Left ventricle myocardium superior (tissue), 1 donor: ENCODE measurements at places on chromosomes 5 and 9. TPM values are rescaled to one million over a fixed set of nuclear protein-coding genes. Genes with fewer than 3 reads are reported as not detected.

UBE2QL1 gene
- 22.1 TPM for total RNA-seq

PRDM9 gene
- not detected for total RNA-seq

CAST gene
- 523 TPM for total RNA-seq

TRPM6 gene
- 0.32 TPM for total RNA-seq

NDUFS4 gene
- total RNA-seq = 212 TPM

PHAX gene
- 31.7 TPM for total RNA-seq

CCL27 gene
- total RNA-seq = not detected

GKAP1 gene
- 25.3 TPM for total RNA-seq

CEL gene
- total RNA-seq = 7.2 TPM

PRR7 gene
- total RNA-seq = 0.40 TPM

CDKN2B-AS1 gene
- total RNA-seq = 0.17 TPM

RETREG1 gene
- 202 TPM for total RNA-seq

GRCh38 chr5:172104021-172104420, 84.0 kb downstream of the STK10 start:
- no peak for DNase-seq

GRCh38 chr5:4191041-4191440, 595.4 kb downstream of the IRX1 start:
- no peak for DNase-seq

DNA sequence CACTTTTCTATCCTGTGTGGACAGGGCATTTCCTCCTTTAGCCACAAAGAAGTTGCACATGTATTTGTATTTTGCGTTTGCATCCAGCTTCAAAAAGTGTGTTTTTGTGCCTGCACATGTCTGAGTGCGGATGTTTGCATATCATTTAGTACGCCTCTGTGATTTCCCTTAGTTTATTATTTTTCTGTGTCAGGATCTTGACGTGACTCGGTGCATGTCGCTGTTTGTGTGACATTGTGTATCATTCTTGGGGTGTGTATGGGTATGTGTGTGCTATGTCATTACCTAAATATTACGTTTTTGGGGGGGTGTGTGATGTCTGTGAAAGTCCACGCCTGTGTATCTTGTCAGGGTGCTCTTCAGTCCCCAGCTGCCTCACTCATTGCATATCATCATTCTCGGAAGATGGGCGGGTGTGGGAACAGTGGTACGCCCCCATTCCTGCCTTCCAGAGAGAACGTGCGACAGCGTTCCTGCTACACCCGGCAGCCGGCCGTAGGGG, 416 bp upstream of the PAIP2 start:
- no peak for DNase-seq

DNA sequence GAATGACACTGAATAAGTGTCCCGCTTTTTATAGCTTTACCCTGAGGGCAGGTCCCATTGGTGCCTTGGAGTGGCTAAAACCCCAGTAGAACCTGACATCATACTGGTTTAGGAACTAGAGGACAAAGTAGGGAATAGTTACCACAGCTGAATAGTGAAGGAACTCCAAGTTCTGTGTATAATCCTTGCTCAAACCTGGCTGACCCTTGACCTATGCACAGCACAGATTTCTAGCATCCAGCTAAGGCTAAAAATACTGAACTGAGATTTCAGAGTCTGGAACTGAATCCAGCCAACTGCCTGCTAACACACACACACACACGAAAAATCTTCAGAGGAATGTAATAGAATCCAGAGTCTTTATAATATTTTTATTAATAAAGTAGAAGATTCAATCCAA, 50.8 kb downstream of the C5 start:
- no peak for DNase-seq

GRCh38 chr5:94517490-94518488, 100.6 kb downstream of the KIAA0825 start:
- no peak for DNase-seq

- no peak for DNase-seq
Measured at GRCh38 chr9:18997151-18997550, 35.9 kb downstream of the SAXO1 start.

- peak; percentile 17 for DNase-seq
Measured at GRCh38 chr5:1184481-1184880, 16.9 kb upstream of the SLC6A19 start.

- DNase-seq = no peak
Measured at GRCh38 chr5:152632360-152632759, 227.3 kb upstream of the NMUR2 start.

- DNase-seq = no peak
Measured at GRCh38 chr9:125878164-125878631, 131.0 kb downstream of the PBX3 start.

- DNase-seq = no peak
Measured at GRCh38 chr5:95555553-95555952, 652 bp downstream of the ARSK start.

DNA sequence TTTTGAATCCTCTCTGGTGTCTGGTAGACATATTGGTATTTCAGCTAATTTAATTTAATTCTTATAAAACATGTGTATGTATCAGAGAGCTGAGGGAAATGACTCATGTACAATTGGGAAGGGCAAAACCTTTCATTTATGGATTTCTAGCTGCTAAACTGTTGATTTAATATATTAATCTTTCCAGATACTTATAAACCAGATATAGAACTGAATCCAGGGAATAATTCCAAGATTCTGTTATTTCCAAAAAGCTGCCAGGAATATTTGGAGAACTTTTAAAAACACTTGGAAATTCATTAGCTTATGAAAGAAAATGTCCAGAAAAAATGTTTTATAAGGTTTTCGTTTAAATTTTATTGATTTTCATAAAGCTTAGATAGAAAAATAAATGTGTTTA, 295.5 kb downstream of the YTHDC2 start:
- no peak for DNase-seq

DNA sequence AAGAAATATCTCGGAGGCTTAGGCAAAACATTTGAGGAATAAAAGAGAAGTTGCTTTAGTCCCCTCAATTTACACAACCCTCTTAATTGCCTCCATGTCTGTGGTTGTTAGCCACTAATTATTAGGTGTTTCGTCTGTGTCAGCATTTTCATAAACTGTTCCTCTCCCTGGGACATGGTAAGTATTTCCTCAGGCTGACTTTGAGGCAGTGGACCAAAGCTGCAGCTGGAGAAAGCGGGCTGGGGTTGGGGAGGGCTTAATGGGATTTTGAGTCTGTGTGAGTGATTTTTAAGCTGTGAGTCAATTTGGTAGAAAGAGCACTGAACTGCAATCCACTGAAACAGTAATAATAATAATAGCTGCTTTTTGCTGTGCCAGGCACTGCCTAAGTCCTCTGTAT, 13.0 kb upstream of the TTC1 start:
- no peak for DNase-seq

GRCh38 chr9:37471942-37472684, 6.9 kb upstream of the ZBTB5 start:
- DNase-seq = no peak

DNA sequence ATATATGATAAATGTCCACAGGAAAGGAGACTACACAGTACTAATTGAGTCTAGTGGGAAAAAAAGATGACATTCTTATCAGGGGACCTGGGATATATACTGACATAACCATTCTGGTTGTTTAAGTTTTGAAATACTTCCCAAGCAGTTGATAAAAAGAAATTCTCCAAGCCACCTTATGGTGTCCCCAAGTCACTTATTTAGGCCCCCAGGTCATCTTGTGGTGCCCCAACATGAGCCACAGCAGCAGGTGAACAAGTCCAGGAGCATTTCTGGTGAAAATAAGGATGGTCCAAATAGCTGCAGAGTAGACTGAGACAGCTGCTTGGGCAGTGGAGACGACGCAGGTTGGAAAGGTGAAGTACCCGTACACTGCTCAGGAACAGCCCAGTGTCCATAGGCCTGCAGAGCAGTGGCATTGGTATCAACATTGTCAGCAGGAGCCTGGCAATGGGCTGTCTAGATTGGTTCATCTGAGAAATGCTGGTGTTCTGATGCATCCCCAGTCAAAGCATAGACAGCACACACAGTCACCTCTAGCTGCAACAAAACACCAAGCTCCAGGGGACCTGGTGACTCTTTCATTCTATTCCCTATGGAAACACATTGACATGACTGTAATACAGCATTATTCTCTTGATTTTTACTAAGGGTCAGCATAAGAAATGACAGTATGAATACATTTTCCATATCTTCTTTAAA, 430.6 kb downstream of the NR2F1-AS1 start:
- DNase-seq = no peak

DNA sequence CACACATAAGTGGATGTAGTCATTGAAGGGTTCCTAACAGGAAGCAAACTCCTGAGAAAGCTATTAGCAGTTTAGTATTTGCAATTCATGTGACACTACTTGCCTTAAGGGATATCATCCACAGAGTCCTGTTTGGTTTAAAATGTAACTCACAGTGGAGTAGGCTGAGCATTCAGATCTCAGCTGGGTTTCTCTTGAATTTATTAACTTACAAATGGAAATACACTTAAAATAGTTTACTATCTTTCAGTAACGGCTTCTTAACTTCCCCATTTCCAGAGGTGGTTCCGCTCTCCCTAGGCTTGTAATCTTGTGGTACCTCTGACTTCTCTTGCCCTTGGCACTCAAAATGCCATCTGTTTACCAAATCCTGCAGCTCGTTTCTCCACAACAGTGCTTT, 660.7 kb upstream of the ADAMTS16 start:
- DNase-seq = no peak

DNA sequence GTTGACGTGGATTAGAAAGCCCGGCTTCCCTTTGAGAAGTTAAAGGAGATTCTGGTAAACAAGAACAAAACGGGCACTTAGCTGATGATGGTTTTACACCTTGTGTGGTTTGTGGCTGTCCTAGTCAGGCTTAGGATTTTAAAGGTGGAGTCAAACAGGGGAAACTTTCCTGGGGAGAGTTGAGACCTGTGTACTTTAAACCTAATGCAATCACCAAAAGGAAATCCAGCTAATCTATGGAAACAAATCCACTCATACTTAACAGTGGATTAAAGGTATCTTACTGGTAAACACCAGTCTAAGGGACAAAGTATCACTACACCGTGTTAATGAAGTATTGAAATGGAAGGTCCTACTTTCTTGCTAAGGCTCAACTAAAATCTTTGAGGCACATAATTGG, 150.3 kb upstream of the PCA3 start:
- no peak for DNase-seq

DNA sequence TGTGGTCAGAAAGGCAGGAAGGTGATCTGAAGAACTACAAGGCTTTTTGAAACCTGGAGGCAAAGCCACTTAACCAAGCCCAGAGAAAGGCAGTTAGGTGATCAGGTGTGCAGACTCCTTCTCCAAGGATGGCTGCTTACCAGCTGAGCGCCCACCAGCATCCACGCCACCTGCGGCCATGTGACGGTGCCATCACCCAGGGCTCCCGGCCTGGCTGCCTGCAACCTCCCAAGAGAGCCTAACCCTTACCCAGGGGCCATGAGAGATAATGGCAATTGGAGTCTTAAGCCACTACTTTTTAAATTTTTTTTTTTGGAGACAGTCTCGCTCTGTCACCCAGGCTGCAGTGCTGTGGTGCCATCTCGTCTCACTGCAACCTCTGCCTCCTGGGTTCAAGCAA, 33.1 kb upstream of the PHYKPL start:
- DNase-seq = no peak

- DNase-seq = no peak
Measured at GRCh38 chr5:168608386-168608785, 29.2 kb upstream of the PANK3 start.

GRCh38 chr5:34666392-34667080, 10.4 kb downstream of the RAI14 start:
- no peak for DNase-seq

DNA sequence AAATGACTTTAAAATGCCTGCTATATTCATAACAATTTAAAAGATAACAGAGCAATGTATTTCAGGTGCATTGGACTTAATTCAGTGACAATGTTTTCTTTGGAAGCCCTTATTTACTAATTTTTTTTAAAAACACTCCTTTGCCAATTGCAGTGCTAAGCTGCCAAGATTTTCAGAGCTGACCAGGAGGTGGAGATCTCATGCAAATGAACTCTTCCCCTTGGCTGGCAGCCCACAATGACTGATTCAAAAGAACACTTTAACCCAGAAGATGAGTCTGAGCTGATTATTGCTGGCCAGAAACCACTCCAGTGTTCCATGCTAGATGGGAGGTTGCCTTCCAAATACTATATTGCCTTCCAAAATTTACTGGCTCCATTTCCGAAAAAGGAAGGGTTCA, 128.3 kb upstream of the CCNH start:
- DNase-seq = peak; percentile 52

DNA sequence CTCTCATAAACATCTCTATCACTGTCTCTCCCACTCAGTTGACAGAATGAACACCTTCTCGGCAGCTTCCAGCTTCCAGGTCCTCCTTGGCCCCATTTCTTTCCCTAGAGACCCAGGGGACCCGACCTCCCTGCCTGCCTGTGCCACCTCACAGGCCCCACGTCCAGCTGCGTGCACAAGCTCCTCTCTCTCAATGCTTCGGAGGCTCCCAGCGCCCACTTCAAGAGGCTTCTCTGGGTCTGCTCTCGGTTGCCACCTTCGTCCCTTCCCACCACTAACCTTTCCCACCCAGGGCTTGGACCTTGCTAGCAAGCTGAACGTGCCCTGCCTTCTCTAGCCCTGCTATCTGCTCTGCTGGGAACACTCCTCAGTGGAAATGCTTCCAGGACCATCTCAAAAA, 2.8 kb upstream of the N4BP3 start:
- no peak for DNase-seq

GRCh38 chr9:134492721-134493460, 148.7 kb upstream of the COL5A1 start:
- DNase-seq = no peak

DNA sequence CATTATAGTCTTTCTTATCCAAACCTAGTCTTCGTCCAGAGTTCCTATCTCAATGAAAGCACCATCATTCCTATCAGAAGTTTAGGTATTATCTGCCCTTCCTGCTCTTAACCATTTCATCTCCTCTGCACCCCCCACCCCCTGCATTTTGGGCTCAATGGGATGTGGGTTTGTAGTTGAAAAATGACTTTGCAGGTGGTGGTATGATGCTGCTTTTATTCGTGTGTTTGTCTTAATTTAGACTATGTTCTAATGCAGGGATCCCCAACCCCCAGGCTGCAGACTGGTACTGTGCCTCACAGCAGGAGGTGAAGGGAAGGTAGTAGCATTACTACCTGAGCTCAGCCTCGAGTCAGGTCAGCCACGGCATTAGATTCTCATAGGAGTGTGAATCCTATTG, 49.4 kb upstream of the ZNF608 start:
- no peak for DNase-seq

DNA sequence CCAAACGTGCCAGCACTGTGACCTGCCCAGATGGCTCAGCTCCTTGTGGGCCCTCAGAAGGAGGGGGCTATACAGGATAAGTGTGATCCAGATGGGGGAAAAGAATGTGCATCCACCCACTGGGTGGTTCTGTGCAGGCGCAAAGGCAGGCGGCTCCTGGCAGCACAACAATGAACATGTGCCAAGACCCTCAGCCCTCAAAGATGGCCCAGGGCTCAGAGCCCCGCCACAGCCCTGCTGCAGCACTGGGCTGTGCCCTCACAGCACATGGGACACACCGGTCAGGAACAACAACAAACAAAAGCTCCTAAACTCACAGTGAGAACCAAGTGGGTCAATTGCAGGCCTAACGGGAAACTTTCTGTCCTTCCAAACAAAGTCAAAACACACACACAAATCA, 4.7 kb downstream of the SEMA4D start:
- DNase-seq = no peak

- DNase-seq = no peak
Measured at GRCh38 chr9:122191584-122191983, 31.9 kb downstream of the MORN5 start.
